NCI-H1092 treated with DMSO at 0.1 percent for 48 hours (cell line): ENCODE measurements at places on chromosomes 13 and 19.

DNA sequence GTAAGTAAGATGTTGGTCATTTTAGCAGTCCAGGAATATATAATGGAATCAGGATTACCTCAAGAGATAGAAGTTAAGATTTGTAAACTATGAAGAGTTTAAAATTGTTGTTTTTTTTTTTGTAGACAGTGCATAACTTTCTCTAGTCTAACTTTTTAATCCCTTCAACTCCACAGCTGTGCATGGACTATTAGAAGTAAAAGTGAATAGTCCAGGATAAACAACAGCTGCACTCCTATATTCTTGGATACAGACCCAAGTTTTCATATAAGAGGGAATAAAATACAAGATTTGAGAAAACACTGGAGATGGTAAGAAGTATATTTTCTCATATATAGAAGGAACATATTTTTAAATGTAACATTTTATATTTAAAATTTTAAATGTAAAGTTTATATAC is 1509.9 kb downstream of the SLITRK5 start:
- DNase-seq = no peak

- no peak for DNase-seq
Measured at GRCh38 chr13:25541434-25542123, 169.8 kb downstream of the ATP8A2 start.

- DNase-seq = no peak
Measured at GRCh38 chr19:29620931-29621351, 14.9 kb downstream of the POP4 start.

- DNase-seq = peak; percentile 9
Measured at GRCh38 chr13:59885076-59885475, 278.7 kb downstream of the DIAPH3 start.

GRCh38 chr13:45206340-45206739 is 5.5 kb upstream of the KCTD4 start:
- peak; percentile 47 for DNase-seq

- no peak for DNase-seq
Measured at GRCh38 chr13:82962397-82962796, 919.9 kb downstream of the SLITRK1 start.
